KBM-7 (cell line): ENCODE measurements at places on chromosomes 16 and 17.

DNA sequence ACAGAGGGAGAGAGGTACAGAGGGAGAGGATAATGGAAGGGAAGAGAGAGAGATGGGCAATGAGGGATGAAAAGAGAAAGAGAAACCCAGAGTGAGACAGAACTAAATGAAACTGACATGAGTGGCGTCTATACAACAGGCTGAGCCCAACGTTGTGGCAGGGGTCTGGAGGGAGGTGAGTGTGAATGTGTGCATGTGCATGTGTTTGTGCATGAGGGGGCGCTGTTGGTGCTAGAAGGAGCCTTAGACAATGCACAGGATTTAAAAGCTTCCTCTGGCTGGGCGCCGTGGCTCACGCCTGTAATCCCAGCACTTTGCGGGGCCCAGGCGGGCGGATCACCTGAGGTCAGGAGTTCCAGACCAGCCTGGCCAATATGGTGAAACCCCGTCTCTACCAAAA, 454.8 kb upstream of the CDH11 start:
- no peak for DNase-seq

GRCh38 chr16:89712274-89712781, 8.4 kb downstream of the VPS9D1 start:
- DNase-seq, result no peak

- DNase-seq, result no peak
These were observed 15.0 kb downstream of the GLOD4 start for GRCh38 chr17:767076-767475.

- no peak for DNase-seq
These were observed 386.5 kb upstream of the ASIC2 start for GRCh38 chr17:33679595-33679994.

- DNase-seq, result peak; percentile 11
These were observed 55.5 kb downstream of the HS3ST4 start for GRCh38 chr16:25747160-25747758.

- DNase-seq, result no peak
These were observed 119.8 kb downstream of the TMEM132E start for GRCh38 chr17:34699181-34699580.

- peak; percentile 43 for DNase-seq
These were observed 3.7 kb downstream of the BAHCC1 start for GRCh38 chr17:81398832-81399411.

DNA sequence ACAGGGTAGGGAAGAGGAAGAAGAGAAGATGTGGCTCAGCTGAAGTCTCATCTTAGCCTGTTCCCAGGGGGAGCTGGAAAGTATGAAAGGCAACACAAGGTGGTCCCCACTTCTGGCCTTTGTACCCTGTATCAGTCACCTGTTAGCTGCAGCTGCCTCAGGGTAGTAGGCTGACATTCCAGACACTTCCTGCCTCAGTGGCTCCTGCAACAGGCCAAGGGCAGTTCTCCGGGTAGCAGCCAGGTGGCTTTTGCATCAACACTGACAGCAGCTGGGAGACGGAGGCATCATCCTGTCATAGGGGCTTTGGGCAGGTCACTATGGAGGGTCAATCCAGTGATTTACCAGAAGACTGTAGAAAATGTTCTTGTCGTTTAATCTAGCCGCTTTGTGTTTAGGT, 124.0 kb downstream of the RGS9 start:
- no peak for DNase-seq

- peak; percentile 75 for DNase-seq
These were observed 31.5 kb downstream of the QPRT start for GRCh38 chr16:29710227-29711219.

- DNase-seq, result peak; percentile 62
These were observed 14.5 kb downstream of the GLIS2 start for GRCh38 chr16:4330277-4330874.

DNA sequence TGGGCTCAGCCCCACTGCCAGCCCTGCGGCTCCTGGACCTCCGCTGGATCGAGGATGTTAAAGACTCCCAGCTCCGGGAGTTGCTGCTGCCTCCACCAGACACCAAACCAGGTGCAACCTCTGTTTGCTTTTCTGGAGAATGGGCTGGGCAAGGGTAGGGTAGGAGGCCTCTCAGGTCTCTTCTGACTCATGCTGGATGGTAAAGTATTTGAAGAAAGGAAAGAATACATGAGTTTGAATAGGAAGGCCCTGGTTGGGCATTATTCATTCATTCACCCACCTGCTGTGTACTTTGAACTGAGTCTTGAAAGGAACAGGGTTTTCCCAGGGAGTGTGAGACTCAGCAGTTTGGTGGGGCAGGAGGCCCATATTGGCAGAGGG, 6.5 kb upstream of the ORAI3 start:
- no peak for DNase-seq

DNA sequence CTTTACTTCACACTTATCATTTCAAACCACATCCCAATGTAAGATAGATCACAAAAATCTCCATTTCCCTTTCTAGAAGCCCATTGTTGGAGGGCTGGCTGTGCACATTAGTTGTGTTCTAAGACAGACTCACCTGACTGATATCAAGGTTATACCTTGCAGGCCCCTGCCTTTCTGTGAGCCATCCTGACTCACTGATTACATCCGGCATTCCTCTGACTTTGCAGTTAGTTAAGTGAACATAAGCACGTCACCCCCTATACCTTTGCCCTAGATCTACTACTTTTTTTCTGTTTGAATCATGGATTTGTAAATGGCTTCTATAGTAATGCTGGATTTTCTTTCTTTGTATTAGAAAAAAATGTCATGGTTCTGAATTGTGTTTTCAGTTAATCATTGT, 78.3 kb downstream of the TANGO6 start:
- DNase-seq, result no peak

- DNase-seq, result peak; percentile 26
These were observed 141.2 kb downstream of the CMIP start for GRCh38 chr16:81585785-81586184.

DNA sequence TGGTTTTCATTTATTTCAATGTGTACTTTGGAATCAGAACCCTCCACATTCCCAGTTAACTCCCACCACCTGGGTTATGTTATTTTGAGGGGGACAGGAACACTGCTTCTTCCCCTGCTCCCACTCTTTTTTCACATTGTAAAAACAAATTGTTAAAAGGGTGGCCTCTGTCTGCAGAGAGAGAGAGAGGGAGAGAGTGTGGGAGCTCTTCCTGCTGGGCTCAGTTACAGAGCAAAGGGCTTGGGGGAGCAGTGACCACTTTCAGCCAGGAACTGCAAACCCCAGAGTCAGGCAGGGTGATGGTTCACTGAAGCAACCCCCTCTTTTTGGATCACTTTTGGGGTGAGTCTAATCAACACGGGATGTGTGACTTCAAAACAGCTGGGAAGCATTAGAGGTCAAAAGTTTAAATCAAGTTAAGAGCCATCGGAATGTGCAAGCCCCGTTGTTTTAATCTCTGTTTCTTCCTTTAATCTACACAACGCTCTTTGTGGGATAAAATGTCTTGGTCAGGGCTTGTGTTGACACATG, 577.0 kb upstream of the CDH11 start:
- DNase-seq, result no peak

DNA sequence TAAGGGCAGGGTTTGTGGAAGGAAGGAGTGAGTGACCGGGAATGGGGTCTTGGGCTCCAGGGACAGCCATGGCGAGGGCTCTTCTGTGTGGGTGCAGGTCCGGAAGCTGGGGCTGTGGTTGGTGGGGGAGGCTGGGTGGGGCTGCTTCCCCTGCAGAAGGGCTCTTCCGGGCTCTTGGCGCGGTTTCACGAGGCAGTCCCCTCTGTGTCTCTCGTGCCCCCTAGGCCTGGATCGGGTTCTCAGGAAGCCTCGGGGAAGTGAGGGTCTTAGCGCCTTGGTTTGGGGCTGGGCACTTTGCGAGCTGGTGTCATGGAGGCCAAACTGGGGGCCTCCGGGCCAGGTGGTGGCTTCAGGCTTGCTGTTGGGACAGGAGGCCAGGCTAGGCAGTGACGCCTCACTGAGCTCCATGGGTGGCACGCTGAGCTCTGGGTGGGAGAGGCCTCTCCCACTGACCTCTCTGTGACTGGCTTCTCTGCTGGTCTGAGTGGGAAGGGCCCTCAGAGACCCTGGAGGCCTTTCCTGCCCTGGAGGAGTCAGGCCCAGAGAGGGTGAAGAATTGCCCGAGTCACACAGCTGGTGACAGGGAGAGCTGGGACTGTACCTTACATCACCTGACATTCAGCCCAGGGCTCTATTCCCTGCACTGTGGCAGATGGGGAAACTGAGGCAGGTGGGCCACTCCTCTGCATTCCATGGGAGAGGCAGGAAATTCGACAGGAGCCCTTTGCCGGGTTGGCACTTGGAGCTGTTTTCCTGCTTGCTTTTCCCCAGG, 8.2 kb downstream of the ADCY7 start:
- DNase-seq, result no peak

DNA sequence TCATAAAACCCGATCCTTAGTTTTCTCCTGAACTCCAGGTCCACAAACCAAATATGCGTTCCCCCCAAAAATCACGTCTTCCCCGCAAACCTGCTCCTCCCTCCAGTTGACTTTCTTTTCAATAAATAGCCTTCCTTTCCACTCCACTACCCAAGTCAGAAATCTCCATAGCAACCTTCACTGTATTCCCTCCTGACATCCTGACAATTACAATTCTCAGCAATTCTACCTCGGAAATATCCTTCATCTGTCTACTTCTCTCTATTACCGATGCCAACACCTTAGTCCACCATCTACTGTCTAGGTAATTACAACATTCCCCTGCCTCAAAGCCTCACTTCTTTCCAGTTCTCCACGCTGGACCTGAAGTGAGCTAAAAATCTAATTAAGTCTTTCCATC, 50.7 kb downstream of the SMURF2 start:
- no peak for DNase-seq

DNA sequence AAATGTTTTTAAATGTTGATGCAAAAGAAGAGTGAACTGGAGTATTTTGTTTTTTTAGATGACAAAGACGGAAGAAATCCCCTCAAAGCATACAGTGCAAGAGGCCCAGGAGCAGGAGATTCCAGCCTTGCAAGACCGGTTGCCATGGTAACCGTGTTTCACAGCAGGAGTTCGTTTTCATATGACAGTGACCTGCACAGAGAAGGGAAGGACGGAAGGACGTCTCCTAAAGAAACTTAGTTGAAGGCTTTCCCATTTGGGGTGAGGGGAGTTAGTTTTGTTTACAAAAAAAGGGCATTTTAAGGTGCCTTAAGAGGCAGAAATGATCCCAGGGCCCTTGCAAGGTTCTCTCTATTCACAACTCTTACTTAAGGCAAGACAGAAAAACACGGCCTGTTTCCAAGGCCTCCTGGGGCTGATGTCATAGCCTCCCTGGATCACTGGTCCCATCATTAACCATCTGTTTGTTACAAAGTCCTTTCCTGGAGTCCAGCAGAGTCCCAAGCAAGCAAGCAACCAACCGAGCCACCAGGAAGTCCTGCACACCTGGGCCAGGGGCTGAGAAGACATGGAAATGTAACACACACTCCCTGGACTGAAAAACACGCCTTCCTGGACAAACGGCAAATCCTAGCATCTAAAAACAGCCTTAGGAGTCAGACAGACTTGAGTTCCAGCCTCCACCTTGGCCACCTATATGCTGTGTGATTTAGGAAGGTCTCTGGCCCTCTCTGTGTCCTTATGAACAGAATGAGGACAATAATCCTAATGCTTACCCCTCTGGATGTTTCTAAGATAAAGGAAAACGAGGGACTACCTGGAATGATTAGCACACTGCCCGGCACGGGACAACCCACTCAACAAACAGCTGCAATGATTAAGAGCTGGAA, 30.3 kb upstream of the RPH3AL start:
- peak; percentile 21 for DNase-seq

GRCh38 chr17:80703142-80703478, 158.5 kb downstream of the RPTOR start:
- DNase-seq, result peak; percentile 45

GRCh38 chr17:30600830-30601494, 123.8 kb downstream of the GOSR1 start:
- DNase-seq, result peak; percentile 48

GRCh38 chr16:75052481-75053202, 53.8 kb downstream of the ZNRF1 start:
- no peak for DNase-seq

DNA sequence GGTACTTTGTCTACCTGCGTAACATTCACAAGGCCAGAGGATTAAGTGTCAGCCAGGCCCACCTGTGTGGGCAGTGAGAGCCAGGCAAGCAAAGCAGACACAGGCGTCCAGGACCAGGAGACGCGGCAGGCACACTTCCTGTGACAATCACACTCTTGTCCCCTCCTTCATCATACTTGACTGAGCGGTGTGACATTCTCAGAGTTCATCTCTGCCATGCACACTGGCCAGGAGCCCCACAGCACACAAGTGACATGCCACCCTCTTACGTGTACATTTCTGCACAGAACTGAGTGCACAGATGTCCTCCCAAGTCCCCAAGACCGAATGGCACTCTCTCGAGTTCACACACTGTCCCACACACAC, 8.7 kb downstream of the PPP1R9B start:
- no peak for DNase-seq

DNA sequence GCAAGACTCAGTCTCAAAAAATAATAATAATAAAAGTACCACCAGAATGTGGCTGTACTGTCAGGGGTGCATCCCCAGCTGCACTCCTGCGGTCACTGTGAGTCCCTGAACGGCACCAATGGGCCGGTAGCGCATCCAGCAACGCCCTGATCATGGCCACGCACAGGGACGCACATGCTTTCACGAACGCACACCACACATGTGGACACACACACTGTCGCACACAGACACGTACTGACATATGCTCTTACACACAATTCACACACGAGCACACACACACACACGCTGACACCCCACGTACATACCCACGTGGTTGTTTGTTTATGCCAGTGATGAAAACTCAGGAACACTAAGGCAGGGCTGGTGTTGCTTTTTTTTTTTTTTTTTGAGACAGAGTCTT, 21.8 kb downstream of the DOC2B start:
- DNase-seq, result no peak

DNA sequence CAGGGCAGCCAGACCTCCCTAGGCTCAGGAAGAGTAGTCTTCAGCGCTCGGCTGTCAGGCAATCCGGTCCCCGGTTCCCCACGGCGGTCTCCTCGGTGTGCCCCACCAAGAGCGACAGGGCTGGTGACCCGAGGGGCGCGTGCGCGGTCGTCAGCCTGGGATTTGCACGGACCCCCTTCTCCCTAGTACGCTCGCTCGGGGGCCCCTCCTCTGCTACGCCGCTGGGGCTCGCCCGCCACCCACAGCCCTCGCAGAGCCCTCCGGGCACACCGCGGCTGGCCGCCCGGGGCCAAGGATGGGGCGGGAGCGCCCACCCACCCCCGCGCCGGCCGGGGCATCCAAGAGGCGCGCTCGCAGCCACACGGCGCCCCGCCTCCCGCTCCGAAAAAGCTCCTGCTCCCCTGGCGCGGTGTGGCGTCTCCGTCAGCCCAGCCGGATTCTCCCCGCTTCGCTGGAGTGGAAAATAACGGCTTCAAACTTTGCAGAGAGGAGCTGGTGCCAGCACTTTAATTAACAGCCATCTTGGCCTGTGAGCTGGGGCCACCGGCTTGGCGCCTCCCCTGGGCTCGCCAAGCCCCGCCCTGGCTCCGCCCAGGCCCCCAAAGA, 2.1 kb upstream of the C1QL1 start:
- no peak for DNase-seq
